ENCODE measurements at places on chromosomes 1 and 21.

GRCh38 chr1:67618285-67619018 is 66.5 kb upstream of the GADD45A start:
- no peak for DNase-seq

DNA sequence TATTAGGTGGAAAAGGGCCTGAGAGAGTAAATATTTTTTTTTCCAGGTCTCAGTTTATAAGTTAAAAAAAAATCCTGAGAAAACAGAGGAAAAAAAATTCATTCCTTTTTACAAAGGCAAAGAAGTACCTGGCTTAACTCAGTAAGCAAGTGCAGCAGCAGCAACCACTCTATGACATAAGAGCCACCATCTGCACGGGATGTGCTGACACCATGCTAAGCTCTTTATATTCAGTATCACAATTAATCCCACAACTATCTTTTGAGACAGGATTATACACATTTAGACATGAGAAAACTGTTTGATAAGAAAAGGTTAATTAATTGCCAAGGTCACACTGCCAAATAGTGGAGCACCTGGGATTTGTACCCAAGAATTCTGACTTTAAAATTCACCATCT is 13.4 kb upstream of the DPT start:
- no peak for DNase-seq

DNA sequence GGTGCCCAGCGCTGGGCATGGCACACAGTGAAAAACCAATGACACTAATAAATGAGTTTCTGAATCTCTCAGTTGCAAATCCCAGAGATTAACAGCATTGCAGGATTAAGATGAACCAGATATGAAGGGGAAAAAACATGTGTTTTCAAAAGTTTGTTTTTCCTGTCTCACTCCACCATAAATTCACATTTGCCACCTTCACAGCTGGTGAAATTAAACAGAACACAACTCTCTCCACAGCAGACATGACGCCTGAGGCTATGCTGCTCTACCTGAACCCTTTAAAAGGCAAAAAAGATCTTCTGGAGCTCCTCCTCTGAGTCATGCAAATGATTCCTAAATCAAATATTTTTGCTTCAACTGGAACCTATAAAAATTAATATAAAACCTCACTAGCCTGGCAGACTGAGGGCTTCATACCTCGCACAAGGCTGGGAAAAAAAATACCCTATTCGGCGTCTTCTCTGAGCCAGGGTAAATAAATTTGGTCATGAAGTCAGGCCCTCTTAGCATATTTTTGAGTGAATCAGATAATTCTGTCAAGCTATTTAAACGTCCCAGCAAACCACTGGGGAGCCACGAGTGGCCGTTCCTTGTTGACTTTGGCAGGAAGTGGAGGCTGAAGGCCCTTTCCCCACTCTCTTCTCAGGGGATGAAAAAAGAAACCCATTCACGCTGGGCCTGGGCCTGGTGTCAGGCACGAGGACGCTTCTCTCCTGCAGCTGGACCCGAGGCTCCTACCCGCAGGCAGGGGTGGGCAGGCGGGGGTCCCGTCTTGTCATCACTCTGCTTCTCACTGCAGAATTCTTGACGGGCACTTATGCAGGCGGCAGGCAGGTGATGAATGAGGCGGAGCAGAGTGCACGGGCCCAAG is 53.0 kb downstream of the DMRTB1 start:
- peak; percentile 38 for DNase-seq

DNA sequence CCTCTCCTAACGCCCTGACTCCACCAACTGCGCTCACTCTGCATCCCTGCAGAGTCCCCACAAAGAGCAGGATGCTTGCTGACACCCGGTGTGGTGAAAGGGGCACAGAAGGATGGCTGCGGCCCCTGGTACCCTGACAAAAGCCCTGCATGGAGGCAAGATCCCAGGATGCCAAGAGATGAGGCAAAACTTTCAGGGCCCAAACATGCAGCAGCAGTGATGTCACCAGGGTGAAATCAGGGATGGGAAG is 36.6 kb downstream of the SLC9A1 start:
- DNase-seq: no peak

- DNase-seq: no peak
These were observed 21.4 kb upstream of the NADK start for GRCh38 chr1:1799716-1800115.

- peak; percentile 82 for DNase-seq
These were observed 45.5 kb upstream of the ECE1 start for GRCh38 chr1:21335750-21336224.

DNA sequence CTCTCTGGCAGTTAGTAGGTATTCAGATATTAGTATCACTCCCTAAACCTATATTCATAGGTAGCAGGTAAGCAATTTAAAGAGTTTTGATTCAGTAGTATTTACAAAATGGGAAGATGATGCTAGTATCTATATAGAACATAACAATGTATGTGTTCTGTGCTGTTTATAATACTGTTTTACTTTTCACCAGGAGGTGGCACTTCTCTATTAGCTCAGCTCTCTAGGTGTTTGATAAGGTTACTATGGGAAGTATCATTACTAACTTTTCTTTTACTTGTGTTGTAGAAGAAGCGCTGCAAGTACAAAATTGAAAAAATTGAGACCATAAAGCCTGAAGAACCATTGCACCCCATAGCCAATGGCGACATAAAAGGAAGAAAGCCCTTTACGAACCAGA is 49.4 kb upstream of the FASLG start:
- DNase-seq: no peak

DNA sequence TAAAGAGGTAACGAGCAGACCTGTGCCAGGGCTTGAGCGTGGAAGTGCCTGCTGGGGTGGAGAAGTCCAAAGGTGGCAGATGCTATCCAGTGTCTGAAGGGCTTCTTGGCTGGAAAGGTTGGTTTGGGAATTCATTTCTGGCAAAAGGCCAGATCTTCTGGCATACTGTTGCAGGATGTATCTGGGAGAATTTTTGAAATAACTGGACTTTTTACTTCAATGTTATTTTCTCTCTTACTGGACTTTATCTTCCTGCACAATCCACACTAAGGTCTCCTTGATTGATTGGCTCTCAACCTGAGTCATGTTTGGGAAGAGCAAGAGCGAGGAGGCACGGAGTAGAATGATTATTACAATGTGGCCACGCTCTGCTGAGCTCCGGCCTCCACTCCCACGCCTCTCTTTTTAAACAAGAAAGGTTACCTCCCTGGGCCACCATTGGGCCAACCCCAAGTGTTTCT is 278.4 kb downstream of the TM2D1 start:
- no peak for DNase-seq

- no peak for DNase-seq
These were observed 29.6 kb downstream of the PRSS38 start for GRCh38 chr1:227845147-227845458.

GRCh38 chr1:20992322-20993056 is 184.2 kb downstream of the EIF4G3 start:
- no peak for DNase-seq

DNA sequence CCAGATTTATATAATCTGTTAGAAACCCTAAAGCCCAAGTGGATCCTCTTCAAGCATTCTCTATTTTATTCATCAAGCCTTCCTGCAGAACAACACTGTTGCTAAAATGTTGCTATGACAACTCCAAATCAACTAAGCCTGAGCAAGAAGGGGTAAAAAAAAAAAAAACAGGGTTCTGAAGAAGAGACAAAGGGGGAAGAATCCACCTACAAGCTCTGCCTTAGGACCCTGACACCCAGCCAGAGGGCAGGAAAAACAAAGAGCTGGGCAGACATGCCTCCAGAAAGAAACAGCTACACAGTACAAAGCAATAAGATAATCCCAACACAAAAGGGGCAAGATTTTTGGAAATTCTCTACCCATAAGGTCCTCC is 1.3 kb downstream of the USF1 start:
- DNase-seq: no peak

GRCh38 chr1:225712391-225712790 is 59.5 kb upstream of the ENAH start:
- no peak for DNase-seq

DNA sequence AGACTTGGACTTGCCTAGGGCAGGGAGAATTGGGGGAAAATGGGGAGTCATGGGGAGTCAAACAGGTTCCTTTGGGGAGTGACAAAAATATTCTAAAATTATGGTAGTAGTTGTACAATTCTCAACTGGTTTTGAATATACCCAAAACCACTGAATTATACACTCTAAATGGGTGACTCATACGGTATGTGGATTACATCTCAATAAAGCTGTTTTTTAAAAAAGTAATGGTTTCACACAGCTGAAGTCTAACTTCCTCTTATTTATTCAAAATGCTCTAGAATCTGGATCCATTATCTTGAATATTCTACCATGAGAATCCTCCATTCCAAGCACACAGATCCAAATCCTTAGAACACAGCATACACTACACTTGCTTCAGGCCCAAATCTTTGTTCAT is 11.1 kb downstream of the EIF4G3 start:
- DNase-seq: no peak

DNA sequence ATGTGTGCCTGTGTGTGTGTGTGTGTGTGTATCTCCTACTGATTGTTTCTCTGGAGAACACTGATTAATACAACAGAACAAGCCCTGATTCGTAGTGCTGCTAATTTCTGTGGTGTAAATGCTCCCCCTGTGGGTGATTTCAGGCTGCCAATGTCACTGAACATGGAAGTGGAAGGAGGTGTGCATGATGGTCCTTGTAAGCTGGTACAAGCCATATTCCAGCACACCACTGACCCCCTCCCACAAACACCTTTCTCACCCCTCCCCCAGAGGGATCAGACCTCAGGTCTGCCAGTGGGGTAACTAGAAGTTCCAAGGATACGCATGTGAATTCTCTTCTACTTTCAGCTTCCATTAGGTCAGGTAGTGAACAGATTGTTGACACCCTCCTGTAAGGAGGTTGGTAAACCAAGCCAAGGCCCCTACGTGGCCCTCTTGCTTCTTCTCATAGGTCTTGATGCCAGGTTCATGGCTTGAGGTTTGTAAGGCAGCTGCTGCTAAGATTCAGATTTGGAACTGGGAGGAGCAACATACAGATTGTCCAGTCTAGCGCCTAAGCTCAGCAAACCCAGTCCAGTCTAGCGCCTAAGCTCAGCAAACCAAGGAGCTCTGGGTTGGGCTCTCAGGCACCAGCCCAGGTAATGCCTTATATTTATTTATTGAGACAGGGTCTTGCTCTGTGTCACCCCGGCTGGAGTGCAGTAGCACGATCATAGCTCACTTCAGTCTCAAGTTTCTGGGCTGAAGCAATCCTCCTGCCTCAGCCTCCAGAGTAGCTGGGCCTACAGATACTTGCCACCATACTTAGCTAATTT is 38.7 kb downstream of the DHCR24 start:
- DNase-seq: no peak

- DNase-seq: no peak
These were observed 326.5 kb upstream of the ESRRG start for GRCh38 chr1:217049721-217050120.

DNA sequence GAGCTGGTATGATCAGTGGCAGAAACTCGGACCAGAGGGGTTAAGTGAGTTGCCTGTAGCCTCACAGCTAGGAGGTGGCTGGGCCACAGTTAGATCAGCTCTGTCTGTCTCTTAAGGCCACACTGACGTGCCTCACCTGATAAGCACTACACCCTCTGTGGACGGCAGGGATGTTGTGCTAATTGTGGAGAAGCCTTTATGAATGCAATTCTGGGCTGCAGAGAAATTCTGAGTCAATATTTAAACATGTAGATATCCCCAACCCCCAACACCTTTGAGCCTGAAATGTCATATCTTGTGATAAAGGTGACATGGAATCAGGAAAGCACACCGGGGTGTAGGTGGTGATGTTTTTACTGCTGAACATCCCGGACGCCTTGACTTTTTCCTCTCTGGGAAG is 88.3 kb downstream of the KCNJ6 start:
- DNase-seq: no peak

DNA sequence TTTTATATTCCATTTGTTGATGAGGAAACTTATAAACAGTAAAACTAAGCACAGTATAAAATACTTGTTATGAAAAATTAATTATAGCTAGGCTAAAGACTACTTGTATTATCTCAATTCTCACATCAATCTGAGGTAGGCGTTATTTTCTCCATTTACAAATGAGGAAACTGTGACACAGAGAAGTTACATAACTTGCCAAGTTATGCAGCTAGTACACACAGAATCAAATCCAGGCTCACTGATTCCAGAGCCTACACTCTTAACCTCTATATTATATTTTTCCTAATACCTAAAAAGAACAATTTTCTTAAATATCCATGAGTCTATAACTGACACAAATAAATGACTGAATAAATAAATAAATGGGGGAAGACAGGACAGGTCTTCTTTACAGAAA is 11.2 kb upstream of the VPS45 start:
- no peak for DNase-seq

- no peak for DNase-seq
These were observed 16.9 kb upstream of the GNG12 start for GRCh38 chr1:67850151-67850551.

DNA sequence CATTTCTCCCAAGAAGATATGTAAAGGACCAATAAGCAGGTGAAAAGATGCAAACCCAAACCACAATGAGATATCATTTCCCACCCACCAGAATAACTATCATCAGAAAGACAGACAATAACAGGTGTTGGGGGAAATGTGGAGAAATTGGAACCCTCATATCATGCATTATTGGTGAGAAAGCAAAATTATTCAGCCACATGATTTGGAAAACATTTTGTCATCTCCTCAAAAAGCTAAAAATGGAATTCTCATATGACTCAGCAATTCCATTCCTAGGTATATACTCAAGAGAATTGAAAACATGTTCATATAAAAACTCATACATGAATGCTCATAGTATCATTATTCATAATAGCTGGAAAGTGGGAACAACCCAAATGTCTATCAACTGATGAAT is 25.1 kb upstream of the RNF186 start:
- no peak for DNase-seq

DNA sequence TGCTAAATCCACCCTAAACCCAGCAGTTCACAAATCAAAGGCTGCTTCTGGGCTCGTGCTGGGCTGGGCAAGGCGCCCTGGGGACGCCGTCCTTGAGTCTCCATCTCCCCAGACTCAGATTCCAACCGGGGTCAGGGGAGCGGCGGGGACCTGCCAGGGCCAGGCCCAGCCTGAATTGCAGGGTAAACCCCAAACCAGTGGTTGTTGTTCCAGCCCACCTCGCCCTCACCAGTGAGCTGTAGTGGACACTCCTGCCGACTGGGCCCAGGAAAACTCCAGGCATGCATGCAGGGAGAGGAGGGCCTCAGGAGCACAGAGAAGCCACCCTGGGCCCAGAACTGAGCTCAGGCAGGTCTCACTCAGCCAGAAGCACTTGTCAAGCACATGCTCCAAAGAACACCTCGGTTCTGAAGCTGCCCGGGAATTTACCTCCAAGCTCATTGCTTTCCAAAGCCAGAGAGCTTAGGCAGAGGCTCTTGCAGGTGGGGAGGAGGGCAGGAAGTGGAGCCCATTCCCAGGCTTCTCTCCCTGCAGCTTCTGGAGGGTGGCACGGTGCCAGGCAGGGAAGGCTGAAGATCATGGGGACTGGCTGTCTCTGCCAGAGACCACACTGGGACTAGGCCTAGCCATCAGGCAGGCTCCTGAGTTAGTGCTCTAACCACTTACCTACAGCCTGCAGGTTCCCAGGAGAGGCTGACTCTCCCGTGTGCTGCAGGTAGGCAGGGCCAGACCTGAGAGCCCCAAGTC is 437.0 kb downstream of the MATN1 start:
- DNase-seq: peak; percentile 28

- no peak for DNase-seq
These were observed 27.8 kb downstream of the FOXD2 start for GRCh38 chr1:47465605-47466004.

- DNase-seq: no peak
These were observed 6.6 kb upstream of the DOP1B start for GRCh38 chr21:36149788-36150711.

GRCh38 chr1:183810121-183810520 is 5.2 kb downstream of the RGL1 start:
- no peak for DNase-seq

- DNase-seq: no peak
These were observed 234.9 kb downstream of the RHOU start for GRCh38 chr1:228969953-228970800.

- DNase-seq: no peak
These were observed 897 bp downstream of the EPHX4 start for GRCh38 chr1:92030656-92031107.
